ENCODE measurements at places on chromosomes 6 and 20.

DNA sequence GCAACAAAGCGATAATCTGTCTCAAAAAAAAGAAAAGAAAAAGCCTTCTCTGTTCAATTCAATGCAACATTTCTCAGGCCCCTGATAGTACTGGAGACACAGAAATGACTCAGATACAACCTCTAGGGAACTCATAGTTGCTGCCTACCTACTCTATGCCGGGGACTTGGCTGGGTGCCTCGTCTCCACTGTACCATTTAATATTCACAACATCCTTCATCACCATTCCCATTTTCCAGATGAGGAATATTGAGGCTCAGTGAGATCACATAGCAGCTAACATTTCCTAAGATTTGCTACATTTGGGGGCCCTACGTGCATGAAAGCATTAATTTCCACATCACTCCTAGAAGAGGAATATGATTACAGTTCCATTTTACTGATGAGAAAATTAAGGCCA lies 7.5 kb downstream of the NOL4L start:
- no peak for DNase-seq

- DNase-seq = no peak
These were observed 181.6 kb downstream of the CDC5L start for GRCh38 chr6:44569131-44569530.

- no peak for DNase-seq
These were observed 46.6 kb upstream of the TFAP2C start for GRCh38 chr20:56582542-56582941.

- no peak for DNase-seq
These were observed 61.4 kb upstream of the TNFAIP3 start for GRCh38 chr6:137805622-137806021.

DNA sequence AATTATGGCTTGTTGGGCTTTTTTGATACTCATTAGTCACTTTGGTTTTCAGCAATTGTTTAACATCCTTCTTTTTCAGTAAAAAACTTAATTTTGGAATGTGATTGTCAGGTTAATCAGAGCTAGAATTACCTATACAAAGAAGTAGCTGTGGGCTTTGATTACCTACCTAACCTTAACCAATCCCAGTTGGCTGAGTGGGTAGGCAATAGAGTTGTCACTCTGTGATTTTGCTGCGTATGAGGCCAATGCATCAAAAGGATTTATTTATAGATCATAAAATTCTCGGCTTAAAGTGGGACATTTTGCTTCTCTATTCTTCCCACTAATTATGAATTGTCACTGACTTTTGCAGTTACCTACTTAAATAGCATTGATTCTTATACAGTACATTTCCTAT lies 111.4 kb downstream of the PHACTR1 start:
- DNase-seq = no peak
